ENCODE measurements at places on chromosomes 7 and 10.

GRCh38 chr10:92593619-92594588, 974 bp downstream of the KIF11 start:
- no peak for DNase-seq

DNA sequence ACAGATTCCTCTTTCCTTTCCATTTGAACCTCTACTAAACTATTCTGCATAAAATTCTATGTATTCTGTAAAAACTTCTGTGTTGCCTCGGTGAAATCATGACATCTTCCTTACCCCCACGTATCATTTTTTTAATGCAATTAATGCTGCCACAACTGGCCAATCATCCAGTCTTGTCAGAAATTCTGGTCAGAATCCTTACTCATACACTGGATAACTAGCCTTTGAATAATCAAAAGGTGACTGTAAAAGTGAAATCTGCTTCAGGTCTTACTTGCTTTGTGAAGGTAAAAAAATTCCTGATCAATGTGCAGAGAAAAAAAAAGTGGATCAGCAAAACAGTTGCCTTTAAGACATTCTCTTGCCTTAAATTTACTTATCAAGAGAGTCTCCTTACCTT, 89.1 kb upstream of the LRRTM3 start:
- no peak for DNase-seq

DNA sequence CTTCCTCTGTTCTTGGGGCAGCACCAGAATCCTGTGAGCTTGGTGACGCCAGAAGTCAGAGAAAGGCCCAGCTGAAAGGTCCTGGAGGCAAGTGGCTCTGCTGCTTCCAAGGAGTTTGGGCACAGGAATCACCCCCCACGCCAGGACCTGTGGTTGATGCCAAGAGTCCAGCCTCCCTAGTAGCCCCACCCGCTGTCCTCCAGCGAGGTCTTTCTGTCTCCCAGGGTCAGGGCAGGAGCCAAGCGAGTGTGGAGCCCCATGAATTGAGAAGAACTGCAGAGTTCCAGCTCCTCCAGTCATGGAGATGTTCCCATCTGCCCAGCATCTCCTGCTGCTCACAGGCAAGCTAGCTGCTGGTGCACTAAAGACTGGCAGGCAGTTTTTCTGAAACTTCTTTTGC, 631.7 kb upstream of the MGMT start:
- DNase-seq: no peak

DNA sequence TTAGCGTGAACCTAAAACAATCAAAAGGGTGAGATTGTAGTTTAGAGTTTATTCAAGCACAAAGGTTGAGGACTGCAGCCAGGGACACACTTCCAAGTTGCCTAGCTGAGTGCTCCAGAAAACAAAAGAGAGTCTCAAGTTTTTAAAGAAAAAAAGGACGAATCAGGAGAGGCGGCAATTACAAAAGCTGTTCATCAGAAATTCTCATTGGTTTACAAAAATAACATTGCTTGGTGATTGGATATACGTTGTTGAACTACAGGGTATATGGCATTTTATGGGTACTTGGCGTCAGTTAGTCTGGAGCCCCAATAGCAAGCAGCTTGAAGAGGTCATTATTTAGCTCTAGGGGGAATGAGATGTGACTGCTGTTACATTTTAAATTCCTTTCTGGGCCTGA, 11.5 kb downstream of the ZNF438 start:
- no peak for DNase-seq

DNA sequence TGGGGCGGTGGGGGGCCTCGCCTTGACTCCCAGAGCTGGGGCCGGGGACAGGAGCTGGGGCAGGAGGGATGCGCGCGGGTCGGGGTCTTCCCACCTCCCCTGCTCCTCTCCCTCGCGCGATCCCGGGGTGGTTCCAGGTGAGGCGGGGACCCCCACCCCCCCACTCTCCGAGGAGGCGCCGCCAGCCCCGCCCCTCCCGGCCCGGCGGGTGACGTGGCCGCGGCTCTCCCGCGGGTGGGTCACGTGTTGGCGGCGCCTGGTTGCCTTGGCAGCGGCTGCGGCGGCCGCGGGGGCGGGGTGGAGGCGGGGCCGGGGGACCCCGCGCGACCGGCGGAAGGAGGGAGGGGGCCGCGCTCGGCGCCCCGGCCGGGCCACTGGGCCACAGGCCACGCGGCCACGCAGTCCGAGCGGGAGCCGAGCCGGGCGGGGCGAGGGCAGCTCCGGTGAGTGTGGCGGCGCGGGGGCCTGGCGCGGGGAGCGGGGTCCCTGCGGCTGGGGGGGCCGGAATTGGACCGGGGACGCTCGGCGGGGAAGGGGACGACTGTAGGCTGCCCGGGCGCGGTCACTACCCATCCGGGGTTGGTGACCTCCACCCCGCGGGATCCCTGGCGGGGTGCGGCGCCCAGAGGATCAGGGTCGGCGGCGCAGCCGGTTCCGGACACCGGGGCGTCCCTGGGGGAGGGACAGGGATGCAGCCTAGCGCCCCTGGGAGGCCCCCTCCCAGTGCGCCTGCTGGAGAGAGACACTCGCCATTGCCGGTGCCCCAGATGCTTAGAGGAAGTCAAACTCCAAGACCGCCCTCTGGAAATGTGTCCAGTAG, at the start of gene ORAI2:
Gene ORAI2, plus strand, starts transcription at position 357 of the 820 bp plus-strand sequence. CDS start 5,382 bp downstream, outside the sequence.
- DNase-seq: peak; percentile 65

GRCh38 chr10:119786117-119786769, 60.4 kb downstream of the INPP5F start:
- no peak for DNase-seq

DNA sequence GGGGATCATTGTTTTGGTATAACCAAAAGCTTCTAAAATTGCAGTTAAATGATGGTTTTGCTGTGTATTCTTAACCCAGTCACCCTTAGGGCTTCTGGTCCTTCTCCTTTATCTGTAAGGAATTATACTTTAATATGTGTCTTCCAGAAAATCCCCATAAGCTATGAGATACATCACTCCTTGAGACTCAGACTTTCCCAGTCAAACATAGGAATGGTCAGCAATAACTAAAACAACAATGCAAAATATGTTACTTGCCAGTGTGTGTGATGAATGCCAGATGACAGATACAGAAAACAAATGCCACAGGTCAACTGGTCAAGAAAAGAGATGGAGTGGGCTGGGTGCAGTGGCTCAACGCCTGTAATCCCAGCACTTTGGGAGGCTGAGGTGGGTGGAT, 10.1 kb downstream of the ADD3 start:
- DNase-seq: no peak

DNA sequence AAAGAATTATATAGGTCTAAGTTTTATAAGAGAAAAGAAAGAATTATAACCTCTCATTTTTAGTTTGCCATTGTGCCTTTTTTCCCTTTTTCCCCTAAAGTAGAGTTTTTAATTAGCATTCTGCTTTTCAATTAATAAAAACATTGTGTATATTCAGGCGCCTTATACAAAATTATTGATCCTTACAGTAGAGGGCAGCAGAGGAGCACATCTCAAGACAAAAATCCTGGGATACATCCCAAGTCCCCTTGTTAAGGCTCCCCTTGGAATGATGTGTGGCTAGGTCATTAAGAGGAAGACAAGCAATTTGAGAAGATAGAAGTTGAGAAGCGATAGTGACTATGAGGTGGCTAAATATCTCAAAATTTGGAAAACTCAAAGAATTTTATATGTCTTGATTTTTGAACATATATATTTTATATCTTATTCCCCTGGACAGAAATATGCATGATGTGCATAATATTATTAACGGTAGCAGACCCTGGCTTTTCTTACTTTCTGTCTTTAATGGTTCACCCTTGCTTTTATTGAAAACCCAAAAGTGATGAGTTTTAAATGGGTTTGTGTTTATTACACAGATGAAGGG, 19.1 kb upstream of the TPK1 start:
- no peak for DNase-seq

DNA sequence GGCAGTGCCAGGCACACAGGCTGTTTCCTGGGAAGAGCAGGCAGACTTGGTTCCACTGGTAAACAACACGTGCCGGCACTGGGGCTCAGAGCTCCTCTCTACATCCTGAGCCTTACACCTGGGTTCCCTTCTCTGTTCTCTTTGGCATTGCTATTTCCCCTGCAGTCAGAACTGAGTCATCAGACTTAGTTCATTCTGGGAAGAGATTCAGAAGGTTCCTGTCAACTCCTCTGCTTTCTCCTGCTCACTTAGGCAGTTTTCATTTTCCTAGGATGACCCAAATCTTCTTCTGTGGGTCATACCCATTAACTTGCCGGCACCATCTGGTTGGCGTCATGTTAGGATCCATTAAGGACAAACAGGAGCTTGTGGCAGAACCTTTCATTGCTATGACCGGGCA, 33.4 kb upstream of the LRRC18 start:
- no peak for DNase-seq

- no peak for DNase-seq
Measured at GRCh38 chr7:28784171-28784902, 173.8 kb downstream of the TRIL start.

- no peak for DNase-seq
Measured at GRCh38 chr7:31061185-31061584, 9.1 kb downstream of the ADCYAP1R1 start.

- DNase-seq: no peak
Measured at GRCh38 chr10:5095687-5096086, 1.5 kb downstream of the AKR1C3 start.

DNA sequence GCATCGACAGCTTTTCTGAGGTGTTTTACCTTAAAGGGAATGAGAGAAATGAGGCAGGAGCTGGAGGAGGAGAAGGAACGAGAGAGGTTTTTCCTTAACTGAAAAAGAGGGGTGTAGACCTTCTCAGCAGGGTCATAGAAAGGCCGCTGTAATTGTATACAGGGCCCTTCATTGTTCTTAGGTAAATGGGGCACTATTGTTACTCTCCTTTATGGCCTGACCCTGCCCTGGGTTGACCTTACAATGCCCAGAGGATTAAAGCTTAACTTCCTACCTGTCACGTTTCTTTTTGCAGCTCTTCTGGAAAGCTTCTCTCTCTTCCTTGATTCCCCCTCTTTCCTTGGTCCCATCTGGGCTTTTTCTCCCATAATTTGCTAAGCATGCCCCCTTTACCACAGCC, 13.7 kb upstream of the PDLIM1 start:
- DNase-seq: no peak

GRCh38 chr10:75165684-75166622, 44.6 kb upstream of the VDAC2 start:
- no peak for DNase-seq

GRCh38 chr7:68833422-68833821, 764.9 kb upstream of the AUTS2 start:
- no peak for DNase-seq

DNA sequence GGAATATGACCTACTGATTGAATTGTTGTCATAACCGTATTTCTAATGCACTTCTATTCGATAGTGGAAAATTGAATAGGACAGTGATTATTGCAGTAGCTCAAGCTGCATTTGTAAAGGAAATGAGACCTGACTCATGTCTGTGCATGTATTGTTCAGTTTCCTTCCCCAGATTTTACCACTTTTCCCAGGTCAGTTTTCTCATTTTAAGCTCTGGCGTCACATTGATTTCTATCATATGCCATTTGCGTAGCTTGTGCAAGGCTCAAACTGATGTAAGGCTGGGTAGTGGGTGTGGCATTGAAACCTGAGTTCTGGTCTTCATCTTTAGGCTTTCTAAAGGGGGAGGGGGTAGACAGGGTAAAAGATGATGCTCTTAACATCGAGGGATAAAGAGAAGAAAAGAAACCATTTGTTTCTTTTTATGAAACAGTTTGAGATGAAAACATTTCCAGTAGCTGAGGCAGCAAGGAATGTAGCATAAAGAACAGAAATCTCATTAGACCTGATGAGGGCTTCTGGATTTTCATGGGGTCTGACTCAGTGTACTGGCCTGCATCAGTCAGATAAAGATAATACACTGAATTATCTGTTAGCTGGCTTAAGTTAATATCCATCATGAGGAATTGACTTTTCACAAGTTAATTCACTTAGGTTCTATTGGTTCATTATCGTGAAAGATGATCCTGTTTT, 182.3 kb upstream of the CDCA7L start:
- DNase-seq: no peak

DNA sequence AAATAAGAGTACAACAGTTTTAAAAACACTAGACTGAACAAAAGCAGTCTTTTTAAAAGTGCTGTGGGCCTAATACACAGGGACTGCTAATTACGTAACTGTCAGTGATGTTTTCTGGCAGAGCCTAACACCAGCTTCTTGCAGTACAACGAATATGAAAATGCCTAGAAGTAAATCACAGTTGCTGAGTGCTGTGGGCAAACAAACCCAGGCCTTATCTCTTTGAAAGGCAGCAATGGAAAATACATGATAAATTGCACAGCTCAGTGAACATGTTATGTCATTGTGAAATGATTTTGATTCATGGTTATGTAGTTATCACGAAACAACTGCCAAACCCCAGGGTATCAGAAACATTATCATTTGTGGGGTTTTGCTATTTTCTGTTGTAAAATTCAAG, 428.4 kb downstream of the GFRA1 start:
- DNase-seq: no peak

- DNase-seq: no peak
Measured at GRCh38 chr10:75293446-75293820, 57.7 kb upstream of the COMTD1 start.

GRCh38 chr7:27173511-27173955, 587 bp downstream of the HOXA10 start:
- no peak for DNase-seq

DNA sequence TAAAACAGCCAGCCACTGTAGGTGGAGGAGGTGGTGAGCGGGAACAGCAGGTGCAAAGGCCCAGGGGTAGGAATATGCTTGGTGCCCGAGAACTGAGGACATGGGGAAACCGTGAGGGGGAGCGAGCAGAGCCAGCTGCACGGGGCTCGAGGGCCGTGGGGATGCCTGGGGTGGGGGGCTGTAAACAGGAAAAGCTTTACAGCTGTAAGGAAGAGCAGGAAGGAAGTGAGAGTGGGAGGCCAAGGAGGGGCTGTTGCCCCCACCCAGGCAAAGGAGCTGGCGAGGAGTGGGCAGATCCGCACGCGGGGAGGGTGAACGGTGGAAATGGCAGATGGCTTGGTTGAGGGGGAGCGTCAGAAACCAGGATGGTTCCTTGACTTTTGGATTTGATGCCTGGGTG, 34.4 kb downstream of the ZMIZ1 start:
- no peak for DNase-seq

GRCh38 chr10:113060201-113061053, 110.4 kb downstream of the TCF7L2 start:
- DNase-seq: no peak

- no peak for DNase-seq
Measured at GRCh38 chr7:45224832-45225231, 67.2 kb downstream of the RAMP3 start.

GRCh38 chr7:52481571-52481970, 553.9 kb upstream of the POM121L12 start:
- DNase-seq: no peak

- no peak for DNase-seq
Measured at GRCh38 chr7:151024435-151025056, at the start of gene ATG9B. Gene ATG9B (minus strand): TSS chr7:151024494. CDS start chr7:151024423, 71 bp downstream.

GRCh38 chr7:98805956-98806838, 63.6 kb downstream of the TMEM130 start:
- DNase-seq: no peak

- DNase-seq: no peak
Measured at GRCh38 chr10:124353091-124353815, 65.5 kb downstream of the OAT start.

Data from activated CD8-positive, alpha-beta memory T cell treated with anti-CD3 and anti-CD28 coated beads for 1 hour (primary cell).